ENCODE measurements at places on chromosomes 4 and X. TPM values are rescaled to one million over a fixed set of nuclear protein-coding genes. Genes with fewer than 3 reads are reported as not detected.

The MUC7 gene
- total RNA-seq: not detected

The NXF2B gene
- total RNA-seq: not detected

The WNK3 gene
- 0.53 TPM for total RNA-seq

The EDNRA gene
- 9.0 TPM for total RNA-seq

The GABRG1 gene
- not detected for total RNA-seq

The ATP8A1 gene
- 0.16 TPM for total RNA-seq

The C1GALT1C1 gene
- 11.2 TPM for total RNA-seq

The MGARP gene
- total RNA-seq: 0.08 TPM

The DUX4 gene
- not detected for total RNA-seq

The ARHGEF9 gene
- total RNA-seq: 14.4 TPM

The AR gene
- total RNA-seq: not detected

The RBMXL3 gene
- not detected for total RNA-seq

The FRAS1 gene
- total RNA-seq: 11.1 TPM

The SLC49A3 gene
- not detected for total RNA-seq

The STOX2 gene
- 0.08 TPM for total RNA-seq

The IL21 gene
- not detected for total RNA-seq

The FATE1 gene
- not detected for total RNA-seq

The GPC4 gene
- total RNA-seq: 2.0 TPM

The TRIML2 gene
- 0.95 TPM for total RNA-seq

The UGT2B10 gene
- total RNA-seq: not detected

The FAM241A gene
- total RNA-seq: 5.1 TPM

The PLRG1 gene
- total RNA-seq: 42.4 TPM

The XPNPEP2 gene
- not detected for total RNA-seq

The CTPS2 gene
- 6.2 TPM for total RNA-seq

The SLC9B2 gene
- 18.7 TPM for total RNA-seq

The MAGED2 gene
- 111 TPM for total RNA-seq

The EDA2R gene
- total RNA-seq: 2.0 TPM

The BEX4 gene
- 32.5 TPM for total RNA-seq

The MID1 gene
- total RNA-seq: 7.6 TPM

The ODAM gene
- total RNA-seq: not detected

The SSX4B gene
- not detected for total RNA-seq

The GPR173 gene
- 0.08 TPM for total RNA-seq

The SPIN2A gene
- total RNA-seq: not detected
